Right lobe of liver (tissue), 6 donors: ENCODE measurements at places on chromosomes 7 and 10.

DNA sequence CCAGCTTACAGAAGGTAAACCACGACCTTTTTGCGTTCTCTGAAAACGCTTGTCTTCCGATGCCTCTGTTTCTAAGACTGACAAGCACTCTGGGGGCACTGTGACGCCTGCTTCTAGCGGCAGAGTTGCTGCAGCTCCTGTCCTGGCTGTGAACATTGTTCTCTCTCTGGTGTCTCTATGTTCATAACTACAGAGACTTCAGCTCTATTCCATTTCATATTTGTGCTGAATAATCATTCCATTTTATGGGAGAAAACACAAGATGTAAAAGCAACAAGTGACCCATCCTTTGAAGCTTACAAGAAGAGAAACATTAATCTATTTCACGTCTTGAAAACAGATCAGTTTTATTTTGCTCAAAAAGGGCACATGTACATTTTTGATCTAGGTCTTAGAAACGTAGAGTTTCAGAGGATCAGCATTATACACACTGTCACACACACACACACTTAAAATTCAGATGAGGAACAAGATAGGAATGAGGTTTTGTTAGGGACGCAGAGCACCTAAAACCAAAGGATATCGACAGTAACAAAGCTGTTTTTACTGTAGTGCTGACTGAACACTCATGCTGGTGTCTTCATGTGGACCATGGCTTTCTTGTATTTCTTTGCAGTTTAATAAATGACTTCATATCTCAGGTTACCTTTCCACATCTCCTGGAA lies 3.0 kb downstream of the IKZF1 start:
- no peak for DNase-seq

DNA sequence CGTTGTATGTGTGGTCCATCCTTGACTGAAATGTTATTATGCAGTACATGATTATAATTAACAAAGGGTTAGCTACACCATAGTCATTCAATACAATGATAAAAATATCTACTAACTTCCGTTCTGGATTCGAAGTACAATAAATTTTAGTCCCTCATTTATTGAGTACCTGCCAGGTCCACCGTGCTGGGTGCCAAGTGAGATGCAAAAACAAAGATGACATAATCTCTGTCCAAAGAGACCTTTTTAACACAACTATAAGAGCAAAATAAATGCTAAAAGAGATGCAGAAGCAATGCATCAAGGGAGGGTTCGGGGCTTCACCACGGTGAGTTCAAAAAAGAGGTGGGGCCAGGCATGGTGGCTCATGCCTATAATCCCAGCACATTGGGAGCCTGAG lies 33.1 kb downstream of the LAMB1 start:
- no peak for DNase-seq

DNA sequence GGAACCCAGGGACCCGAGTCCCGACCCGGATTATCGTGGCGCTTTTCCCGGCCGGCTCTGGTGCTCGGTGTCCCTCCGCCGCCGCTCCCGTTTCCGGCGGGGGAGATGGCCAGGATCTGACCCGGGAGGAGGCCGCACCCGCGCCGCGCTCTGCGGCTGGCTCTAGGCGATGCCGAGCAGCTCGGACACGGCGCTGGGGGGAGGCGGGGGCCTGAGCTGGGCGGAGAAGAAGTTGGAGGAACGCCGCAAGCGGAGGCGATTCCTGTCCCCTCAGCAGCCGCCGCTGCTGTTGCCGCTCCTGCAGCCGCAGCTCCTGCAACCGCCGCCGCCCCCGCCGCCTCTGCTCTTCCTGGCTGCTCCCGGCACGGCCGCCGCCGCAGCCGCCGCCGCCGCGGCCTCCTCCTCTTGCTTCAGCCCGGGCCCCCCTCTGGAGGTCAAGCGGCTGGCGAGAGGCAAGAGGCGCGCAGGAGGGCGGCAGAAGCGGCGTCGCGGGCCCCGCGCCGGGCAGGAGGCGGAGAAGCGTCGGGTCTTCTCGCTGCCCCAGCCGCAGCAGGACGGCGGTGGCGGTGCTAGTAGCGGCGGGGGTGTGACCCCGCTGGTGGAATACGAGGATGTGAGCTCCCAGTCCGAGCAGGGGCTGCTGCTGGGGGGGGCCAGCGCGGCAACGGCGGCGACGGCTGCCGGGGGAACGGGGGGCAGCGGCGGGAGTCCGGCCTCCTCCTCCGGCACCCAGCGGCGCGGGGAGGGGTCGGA lies 593 bp downstream of the CDK13 start:
- peak; percentile 51 for DNase-seq

GRCh38 chr10:51010977-51011376 lies 63.3 kb upstream of the PRKG1 start:
- no peak for DNase-seq

GRCh38 chr10:110392868-110393740 lies 88.4 kb upstream of the SMNDC1 start:
- DNase-seq, result no peak

GRCh38 chr7:80724249-80724871 lies 85.9 kb downstream of the CD36 start:
- no peak for DNase-seq

DNA sequence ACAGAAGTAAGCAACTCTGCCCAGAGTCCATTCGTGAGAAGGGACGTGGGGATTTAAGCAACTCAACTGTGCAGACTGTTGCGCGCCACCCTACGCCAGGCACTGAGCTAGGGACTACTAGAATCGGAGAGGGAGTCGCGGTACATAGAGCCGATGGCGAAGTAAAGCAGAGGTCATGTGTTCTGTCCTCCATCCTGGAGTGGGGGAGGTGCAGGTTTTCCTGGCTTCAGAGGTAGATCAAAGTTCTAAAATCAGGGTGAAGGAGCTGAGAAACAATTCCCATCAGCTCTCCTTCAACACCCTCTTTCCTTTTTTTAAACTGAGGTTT lies 23.2 kb downstream of the SLC35G1 start:
- DNase-seq, result no peak

GRCh38 chr7:2787251-2787951 lies 56.7 kb downstream of the GNA12 start:
- DNase-seq, result no peak
